ENCODE measurements at places on chromosomes 2 and 18. TPM values are rescaled to one million over a fixed set of nuclear protein-coding genes. Genes with fewer than 3 reads are reported as not detected.

GRCh38 chr2:131094463-131095281 is 1.4 kb upstream of the FAM168B start:
- no peak for DNase-seq

GRCh38 chr2:226791056-226791486 is 8.5 kb downstream of the IRS1 start:
- DNase-seq, result no peak

GRCh38 chr2:213149949-213150314 is 1.5 kb downstream of the IKZF2 start:
- no peak for DNase-seq

The ABHD1 gene
- polyA plus RNA-seq, result 2.1 TPM

The KRTCAP3 gene
- polyA plus RNA-seq, result 6.5 TPM

Measured in right renal pelvis (tissue), 4 donors.